Mesenteric fat pad (tissue), 1 donor: ENCODE measurements at places on chromosomes 1 and 21. TPM values are rescaled to one million over a fixed set of nuclear protein-coding genes. Genes with fewer than 3 reads are reported as not detected.

TMPRSS3 gene
- total RNA-seq: not detected

DNA sequence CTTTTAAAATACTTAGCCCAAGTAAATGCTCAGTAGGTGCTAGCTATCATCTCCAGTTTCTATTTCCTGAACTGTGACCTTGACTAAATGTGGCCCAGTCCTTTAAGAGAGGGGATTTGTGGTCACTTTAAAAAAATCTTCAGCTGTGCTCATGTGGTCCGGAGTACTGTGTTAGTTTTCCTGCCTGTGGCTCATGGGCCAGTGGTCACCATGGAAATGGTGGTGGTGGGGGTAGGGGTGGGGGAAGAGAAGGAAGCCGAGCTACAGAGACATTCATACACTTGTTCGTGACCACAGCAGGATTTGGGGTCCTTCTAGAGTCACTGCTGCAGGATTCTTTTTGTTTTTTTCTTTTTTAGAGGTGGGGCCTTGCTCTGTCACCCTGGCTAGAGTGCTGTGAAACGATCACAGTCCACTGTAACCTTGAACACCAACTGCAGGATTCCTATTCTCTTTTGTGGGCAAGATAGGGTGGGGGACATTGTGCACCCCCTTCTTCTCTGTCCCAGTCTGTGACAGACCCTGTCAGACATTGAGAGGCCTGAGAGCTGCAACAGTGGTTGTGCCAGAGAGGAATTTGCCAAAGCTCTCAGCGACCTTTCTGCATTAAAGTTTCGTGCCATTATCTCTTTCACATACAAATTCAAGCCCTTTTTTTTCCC lies 25.8 kb downstream of the KIF26B start:
- DNase-seq: no peak

DNA sequence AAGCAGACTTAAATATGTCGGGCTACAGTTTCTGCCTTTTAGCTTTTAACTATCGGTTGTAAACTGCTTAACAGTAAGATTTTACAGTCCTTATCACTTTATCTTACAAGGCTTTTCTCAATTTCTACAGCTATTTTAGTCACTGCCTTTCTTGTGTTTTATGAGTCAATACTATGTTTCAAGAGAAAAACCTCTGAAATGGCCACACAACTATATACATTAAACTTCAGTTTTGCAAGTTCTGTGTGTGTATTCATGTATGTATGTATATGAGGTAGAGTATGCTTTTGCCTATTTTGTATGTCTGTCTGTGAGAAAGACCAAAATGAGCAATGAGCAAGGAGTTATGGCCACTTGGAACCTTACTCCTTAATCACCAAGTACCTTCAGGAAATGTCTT lies 169.8 kb downstream of the SYT2 start:
- no peak for DNase-seq

- no peak for DNase-seq
Observed at GRCh38 chr1:175075572-175076568, 8.2 kb downstream of the TNN start.

DNA sequence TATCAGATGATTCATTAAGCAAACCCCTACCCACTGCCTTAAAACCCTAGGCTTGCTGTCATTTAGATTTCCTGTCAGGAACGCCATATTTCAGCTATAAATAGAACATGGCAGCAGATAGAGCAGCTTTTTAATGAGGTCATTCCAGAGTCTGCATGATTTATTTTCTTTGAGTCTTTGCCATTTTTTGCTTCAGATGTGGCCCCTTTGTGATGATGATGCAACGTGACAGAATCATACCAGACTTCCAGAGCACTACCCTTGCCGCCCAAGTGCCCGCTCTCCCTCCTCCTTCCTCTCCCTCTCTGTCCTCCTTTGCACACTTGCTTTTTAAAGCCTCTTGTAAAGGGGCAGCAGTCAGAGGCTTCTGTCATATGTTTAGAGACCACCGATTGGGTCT lies 55.5 kb upstream of the TRIM67 start:
- DNase-seq: no peak

ZBTB18 gene
- total RNA-seq: 11.9 TPM

GRCh38 chr1:91533361-91534024 lies 32.8 kb downstream of the CDC7 start:
- DNase-seq: no peak
